Peyer's patch (tissue), 4 donors: ENCODE measurements at places on chromosomes 16 and 17. TPM values are rescaled to one million over a fixed set of nuclear protein-coding genes. Genes with fewer than 3 reads are reported as not detected.
A peak's percentile ranks its signal among the peaks of the same experiment; 100 is the strongest.

The ZMYND15 gene
- not detected for total RNA-seq

The UNC13D gene
- total RNA-seq = 8.4 TPM

The BRD7 gene
- 39.7 TPM for total RNA-seq

The ZACN gene
- not detected for total RNA-seq

The SNX20 gene
- total RNA-seq = 1.3 TPM

The TRPV2 gene
- 3.9 TPM for total RNA-seq

GRCh38 chr16:80503107-80503506 lies 37.7 kb upstream of the DYNLRB2 start:
- H3K27me3 ChIP-seq = no peaks in the 10 kb centered on the region
- H3K4me3 ChIP-seq = no peak overlapping the region
- no peaks in the 10 kb centered on the region for H3K4me1 ChIP-seq
- no peaks in the 10 kb centered on the region for H3K36me3 ChIP-seq
- H3K27ac ChIP-seq = no peak overlapping the region

DNA sequence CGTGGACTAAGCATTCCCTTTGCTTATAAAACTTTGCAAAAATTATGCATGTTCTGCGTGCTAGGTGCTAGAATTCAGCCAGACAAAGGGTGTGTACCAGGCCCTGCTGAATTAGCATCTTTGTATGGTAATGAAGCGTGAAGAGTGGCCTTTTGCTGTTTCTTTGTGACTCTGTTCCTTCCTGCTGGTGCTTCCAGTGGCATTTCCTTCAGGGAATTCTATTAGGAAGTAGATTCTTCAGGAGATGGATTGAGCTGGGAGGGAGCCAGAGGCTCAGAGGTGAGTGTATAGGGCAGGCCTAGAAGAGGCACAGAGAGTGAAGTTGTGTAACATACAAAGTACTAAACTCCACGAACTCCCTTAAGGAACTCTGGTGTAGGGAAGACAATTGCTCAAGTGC lies 73.9 kb upstream of the ASIC2 start:
- DNase-seq = no peak
- no peaks in the 10 kb centered on the region for H3K4me1 ChIP-seq
- H3K27me3 ChIP-seq = no peaks in the 10 kb centered on the region
- no peak overlapping the region for H3K4me3 ChIP-seq
- no peak overlapping the region for H3K27ac ChIP-seq

DNA sequence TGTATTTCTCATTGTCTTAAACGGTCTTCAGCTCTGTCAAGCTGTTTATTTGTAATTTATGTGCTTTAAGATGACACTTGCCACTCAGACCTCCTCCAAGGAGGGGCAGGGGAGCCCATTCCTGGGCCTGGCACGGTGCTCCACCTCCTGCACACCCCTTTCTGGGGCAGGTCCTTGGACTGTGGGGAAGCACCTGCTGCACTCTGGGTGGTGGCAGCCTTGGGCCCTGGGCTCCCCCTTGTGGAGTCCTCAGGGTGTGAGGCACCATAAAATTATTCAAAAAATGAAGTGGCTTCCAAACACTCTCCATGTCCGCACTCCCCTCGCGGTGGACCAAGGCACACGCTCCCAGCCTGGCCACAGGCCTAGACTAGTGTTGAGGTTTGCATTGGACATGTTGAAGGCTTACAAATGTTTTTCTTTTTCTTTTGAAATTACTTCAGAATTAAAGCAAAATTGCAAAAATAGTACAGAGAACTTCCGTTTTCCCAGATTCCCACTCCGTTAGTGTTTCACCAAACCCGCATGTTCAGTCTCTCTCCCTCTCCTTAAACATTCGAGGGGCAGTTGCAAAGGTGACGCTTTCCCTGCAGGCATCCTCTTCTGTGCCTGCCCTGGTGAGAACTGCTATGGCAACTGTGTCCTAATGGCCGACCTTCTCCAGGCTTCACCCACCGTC lies 32.4 kb downstream of the FOXK2 start:
- no peak overlapping the region for H3K4me3 ChIP-seq
- H3K27ac ChIP-seq = no peak overlapping the region
- no peaks in the 10 kb centered on the region for H3K4me1 ChIP-seq
- no peaks in the 10 kb centered on the region for H3K36me3 ChIP-seq

- no peaks in the 10 kb centered on the region for H3K4me1 ChIP-seq
- no peaks in the 10 kb centered on the region for H3K36me3 ChIP-seq
- no peak overlapping the region for H3K4me3 ChIP-seq
- no peaks in the 10 kb centered on the region for H3K27me3 ChIP-seq
These were observed 11.8 kb upstream of the KAT7 start for GRCh38 chr17:49776551-49777300.

DNA sequence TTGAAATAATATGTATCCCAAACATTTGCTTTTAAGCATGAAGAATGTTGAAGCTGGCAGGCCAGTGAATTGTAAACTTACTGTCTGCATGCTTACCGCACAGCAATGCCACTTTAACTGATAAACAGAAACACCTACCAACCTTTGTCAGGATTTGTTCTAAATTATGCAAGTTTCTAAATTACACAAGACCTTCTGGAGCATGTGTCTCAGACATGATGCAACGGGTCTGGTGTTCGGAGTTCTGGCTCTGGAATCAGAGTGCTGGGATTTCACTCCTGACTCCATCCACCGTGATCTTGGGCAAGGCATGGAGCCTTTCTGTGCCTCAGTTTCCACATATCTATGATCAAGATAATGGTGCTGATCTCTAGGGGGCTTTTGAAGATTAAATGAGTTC lies 111.2 kb downstream of the CCT6B start:
- DNase-seq = no peak
- H3K36me3 ChIP-seq = no peaks in the 10 kb centered on the region
- H3K4me1 ChIP-seq = no peaks in the 10 kb centered on the region
- H3K27me3 ChIP-seq = no peaks in the 10 kb centered on the region
- H3K4me3 ChIP-seq = no peak overlapping the region
- no peak overlapping the region for H3K27ac ChIP-seq

DNA sequence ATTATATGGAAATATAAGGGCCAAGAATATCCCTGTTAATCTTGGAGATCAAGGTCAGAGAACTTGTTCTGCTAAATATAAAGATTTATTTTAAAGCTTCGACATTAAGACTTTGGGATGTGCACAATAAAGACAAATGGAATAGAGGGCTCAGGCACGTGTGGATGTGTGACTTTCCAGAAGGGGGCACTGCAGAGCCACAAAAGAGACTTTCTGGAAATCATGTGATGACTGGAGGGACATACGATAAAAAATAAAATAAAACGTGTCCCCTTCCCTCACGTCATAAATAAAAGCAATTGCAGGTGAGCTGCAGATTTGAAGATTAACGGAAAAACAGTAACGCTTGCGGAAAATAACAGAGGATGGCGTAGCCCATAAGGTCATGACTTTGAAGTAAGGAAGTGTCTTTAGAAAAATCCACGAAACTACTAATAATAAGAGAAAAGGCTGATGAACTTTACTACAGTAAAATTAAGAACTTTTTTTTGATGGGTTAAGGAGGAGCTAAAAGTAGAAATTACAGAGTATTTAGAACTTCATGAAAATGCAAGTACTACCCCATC lies 9.4 kb upstream of the ENGASE start:
- peak; percentile 89 for DNase-seq
- no peaks in the 10 kb centered on the region for H3K4me1 ChIP-seq
- H3K27ac ChIP-seq = no peak overlapping the region
- no peaks in the 10 kb centered on the region for H3K27me3 ChIP-seq
- no peaks in the 10 kb centered on the region for H3K36me3 ChIP-seq
- H3K4me3 ChIP-seq = no peak overlapping the region

DNA sequence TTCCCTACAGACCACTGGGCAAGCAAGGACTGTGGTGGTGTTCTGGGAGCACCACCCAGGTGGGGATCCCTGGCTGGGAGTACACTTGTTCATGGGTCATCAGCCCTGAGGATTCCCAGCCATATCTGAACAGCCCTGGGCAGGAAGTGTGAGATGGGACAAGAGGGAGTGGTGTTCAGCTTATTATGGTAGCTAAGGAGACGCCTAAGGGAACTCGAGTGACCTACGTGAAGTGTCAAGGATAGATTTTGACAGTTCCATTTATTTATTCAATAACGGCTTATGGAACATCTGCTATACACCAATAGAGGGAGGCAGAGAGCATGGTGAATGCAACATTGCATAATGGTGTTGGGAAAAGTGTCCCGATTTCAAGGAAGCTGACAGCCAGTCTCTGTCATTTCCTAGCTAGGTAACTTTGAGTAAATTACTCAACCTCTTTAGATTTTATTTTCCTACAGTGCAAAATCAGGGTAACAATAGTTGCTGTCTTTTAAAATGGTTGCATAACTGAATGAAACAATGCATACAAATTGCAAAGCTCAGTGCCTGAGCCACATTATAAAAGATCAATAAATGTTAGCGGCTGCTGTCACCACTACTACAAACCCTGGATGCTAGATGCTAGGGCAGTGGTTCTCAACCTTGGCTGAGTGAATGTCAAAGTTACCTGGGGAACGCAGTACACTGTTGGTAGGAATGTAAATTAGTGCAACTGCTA lies 534.1 kb downstream of the GRIN2A start:
- no peak for DNase-seq
- no peaks in the 10 kb centered on the region for H3K36me3 ChIP-seq
- no peaks in the 10 kb centered on the region for H3K4me1 ChIP-seq
- no peak overlapping the region for H3K4me3 ChIP-seq
- no peak overlapping the region for H3K27ac ChIP-seq
- H3K27me3 ChIP-seq = no peaks in the 10 kb centered on the region

DNA sequence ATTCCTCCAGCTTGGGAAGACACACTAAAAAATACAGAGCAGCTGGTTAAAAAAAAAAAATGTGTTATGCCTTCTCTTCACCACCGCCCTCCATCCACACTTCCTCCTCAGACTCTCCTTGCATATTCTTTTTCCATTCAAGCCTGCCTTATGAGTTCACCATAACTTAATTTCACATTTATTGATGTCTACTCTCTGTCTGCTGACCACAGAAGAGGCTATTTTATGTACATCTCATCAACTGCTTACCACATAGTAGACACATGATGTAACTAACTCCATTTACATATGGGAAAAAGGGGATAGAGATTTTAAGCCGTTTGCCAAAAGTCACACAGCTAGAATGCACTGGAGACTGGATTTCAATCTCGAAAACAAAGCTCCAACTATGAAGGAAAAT lies 409.8 kb downstream of the CDH11 start:
- H3K27me3 ChIP-seq = no peaks in the 10 kb centered on the region
- H3K36me3 ChIP-seq = no peaks in the 10 kb centered on the region
- no peak overlapping the region for H3K27ac ChIP-seq

DNA sequence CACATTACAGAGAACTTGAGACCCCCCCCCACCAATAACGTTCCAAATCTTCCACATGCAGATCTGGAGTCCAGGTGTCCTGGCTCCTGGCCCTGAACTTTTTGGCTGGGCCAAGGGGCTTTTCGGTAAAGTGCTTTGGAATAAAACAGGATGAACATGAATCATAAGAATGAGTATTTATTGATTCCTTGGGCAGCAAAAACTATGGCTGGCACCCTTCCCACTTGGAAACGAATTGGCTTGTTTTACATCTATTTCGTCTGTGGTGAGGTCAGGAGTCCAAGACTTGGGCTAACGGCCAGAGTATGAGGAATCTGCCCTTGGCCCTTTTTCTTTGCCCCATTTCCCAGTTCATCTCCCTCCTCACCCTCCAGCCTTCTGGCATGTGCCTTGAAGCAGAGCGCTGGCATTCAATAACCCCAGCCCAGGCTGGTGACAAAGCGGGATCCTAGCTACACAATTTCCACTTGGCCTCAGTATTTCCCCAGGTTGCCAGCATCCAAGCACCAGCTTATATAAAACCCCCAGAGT lies 4.1 kb upstream of the UBTF start:
- no peaks in the 10 kb centered on the region for H3K36me3 ChIP-seq
- H3K4me1 ChIP-seq = peaks cover 5% of the 10 kb centered on the region
- H3K4me3 ChIP-seq = no peak overlapping the region
- H3K27me3 ChIP-seq = no peaks in the 10 kb centered on the region
- no peak for DNase-seq

DNA sequence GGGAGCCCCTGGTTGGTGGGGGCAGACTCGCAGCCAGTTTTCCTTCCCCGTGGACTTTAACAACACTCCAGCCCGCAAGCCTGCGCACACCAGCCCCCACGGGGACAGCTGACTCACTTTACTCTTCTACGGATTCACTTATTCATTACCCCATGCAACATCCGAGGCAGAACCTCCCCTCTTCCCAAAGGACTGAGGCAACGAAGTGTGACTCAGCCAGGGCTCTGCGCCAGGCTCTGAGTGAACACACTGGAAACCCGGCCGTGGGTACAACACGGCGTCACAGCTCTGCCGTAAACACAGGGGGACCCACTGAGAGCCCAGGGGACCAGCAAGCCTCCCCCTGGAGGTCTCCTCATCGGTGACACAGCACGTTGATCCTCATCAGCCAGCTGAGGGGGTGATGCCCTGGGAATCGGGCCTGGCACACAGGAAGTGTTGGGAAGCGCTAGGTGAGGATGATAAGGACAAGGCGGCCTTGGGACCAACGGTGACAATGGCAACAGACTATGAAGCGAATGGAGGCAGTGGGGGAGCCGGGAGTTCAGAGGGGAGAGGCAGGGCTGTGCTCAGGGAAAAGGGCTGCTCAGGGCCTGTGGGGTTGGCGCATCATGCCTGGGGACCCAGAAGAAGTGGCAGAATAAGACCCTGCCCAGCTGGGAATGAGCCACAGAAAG lies 14.6 kb downstream of the COTL1 start:
- peak overlapping the region; percentile 62 for H3K27ac ChIP-seq
- peak; percentile 65 for DNase-seq
- H3K4me1 ChIP-seq = no peaks in the 10 kb centered on the region

GRCh38 chr16:89280546-89281188 lies 63.2 kb downstream of the ZNF778 start:
- DNase-seq = no peak
- no peak overlapping the region for H3K4me3 ChIP-seq
- no peaks in the 10 kb centered on the region for H3K4me1 ChIP-seq
- no peak overlapping the region for H3K27ac ChIP-seq

GRCh38 chr17:4931963-4932362 lies at the start of gene GP1BA:
TSS of gene GP1BA (plus strand) at chr17:4932277. CDS start at chr17:4932605, 328 bp downstream.
- H3K27me3 ChIP-seq = no peaks in the 10 kb centered on the region
- no peaks in the 10 kb centered on the region for H3K36me3 ChIP-seq

DNA sequence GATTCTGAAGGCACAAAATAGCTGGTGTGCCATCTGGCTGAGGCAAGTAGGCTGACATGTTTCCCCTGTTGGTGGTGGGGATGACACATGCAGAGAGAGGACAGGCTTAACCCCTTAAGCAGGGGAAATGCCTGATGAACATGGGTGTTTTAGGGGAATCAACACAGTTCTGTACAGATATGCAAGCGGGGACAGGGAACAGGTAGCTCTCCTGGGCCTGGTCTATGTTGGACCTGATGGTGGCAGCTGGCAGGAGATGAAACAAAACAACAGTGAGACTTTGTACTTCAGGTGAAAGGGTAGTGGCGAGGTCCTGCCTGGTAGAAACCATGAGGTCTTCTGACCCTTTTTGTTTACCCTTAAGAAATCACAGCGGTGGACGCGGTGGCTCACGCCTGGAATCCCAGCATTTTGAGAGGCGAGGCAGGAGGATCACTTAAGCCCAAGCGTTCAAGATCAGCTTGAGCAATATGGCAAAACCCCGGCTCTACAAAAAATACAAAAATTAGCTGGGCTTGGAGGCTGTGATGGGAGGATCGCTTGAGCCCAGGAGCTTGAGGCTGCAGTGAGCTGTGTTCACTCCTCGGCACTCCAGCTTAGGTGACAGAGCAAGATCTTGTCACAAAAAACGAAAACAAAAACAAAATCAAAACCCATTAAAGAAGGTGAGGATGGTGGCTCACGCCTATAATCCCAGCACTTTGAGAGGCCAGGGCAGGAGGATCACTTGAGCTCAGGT lies 10.5 kb downstream of the OR1F1 start:
- H3K27me3 ChIP-seq = peaks cover 1% of the 10 kb centered on the region
- no peak overlapping the region for H3K4me3 ChIP-seq
- DNase-seq = no peak

GRCh38 chr16:69924777-69925191 lies 26.4 kb upstream of the CLEC18A start:
- H3K4me1 ChIP-seq = no peaks in the 10 kb centered on the region
- DNase-seq = no peak
- peaks cover 19% of the 10 kb centered on the region for H3K36me3 ChIP-seq
